ENCODE measurements at places on chromosomes 2 and 18.

- no peak overlapping the region for H3K27ac ChIP-seq
- H3K4me1 ChIP-seq = no peaks in the 10 kb centered on the region
- H3K27me3 ChIP-seq = peaks cover 5% of the 10 kb centered on the region
- no peak for DNase-seq
- no peak overlapping the region for H3K4me3 ChIP-seq
- H3K36me3 ChIP-seq = no peaks in the 10 kb centered on the region
Measured at GRCh38 chr2:150689590-150689989, 202.1 kb upstream of the RND3 start.

DNA sequence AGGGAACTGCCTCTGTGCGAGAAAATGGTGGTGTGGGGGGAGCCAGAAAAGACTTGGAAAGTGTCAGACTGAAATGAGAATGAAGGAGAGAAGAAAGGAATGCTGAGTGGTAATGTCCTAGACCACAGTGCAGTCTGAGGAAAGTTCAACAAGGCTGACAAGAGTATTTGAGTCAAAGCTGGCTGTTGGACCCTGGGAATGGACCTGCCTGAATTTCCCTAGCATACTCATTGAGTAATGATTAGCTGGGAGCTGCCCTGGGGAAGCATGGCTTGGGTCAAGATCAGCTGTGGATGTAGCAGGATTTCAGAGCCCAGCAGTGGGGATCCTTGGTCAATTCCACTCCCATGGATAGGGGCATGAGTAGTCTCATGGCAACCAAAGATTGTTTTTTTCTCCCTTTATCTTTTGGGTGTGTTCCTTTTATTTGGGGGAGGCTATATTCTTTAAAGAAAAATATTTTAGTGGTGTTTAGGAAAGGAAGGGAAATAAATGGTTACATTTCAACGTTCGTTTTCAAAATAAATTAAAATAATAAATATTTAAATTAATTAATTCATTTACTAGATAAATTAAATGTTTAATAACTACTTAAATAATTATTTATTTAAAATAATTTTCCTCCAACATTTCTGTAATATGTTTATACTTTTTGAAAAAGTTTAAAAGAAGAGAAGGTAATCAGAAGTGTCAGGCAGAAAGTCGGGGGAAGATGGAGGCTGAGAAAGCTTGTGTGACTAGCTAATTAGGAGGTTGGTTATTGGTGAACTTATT lies 15.9 kb upstream of the LHCGR start:
- peaks cover 10% of the 10 kb centered on the region for H3K27me3 ChIP-seq
- no peak for DNase-seq
- H3K4me1 ChIP-seq = no peaks in the 10 kb centered on the region
- no peak overlapping the region for H3K4me3 ChIP-seq
- no peak overlapping the region for H3K27ac ChIP-seq
- H3K36me3 ChIP-seq = no peaks in the 10 kb centered on the region

GRCh38 chr18:54607213-54608027 lies 16.4 kb downstream of the DYNAP start:
- H3K27me3 ChIP-seq = peaks cover 7% of the 10 kb centered on the region
- no peak overlapping the region for H3K27ac ChIP-seq
- no peaks in the 10 kb centered on the region for H3K4me1 ChIP-seq
- no peaks in the 10 kb centered on the region for H3K36me3 ChIP-seq
- H3K4me3 ChIP-seq = no peak overlapping the region
- no peak for DNase-seq

DNA sequence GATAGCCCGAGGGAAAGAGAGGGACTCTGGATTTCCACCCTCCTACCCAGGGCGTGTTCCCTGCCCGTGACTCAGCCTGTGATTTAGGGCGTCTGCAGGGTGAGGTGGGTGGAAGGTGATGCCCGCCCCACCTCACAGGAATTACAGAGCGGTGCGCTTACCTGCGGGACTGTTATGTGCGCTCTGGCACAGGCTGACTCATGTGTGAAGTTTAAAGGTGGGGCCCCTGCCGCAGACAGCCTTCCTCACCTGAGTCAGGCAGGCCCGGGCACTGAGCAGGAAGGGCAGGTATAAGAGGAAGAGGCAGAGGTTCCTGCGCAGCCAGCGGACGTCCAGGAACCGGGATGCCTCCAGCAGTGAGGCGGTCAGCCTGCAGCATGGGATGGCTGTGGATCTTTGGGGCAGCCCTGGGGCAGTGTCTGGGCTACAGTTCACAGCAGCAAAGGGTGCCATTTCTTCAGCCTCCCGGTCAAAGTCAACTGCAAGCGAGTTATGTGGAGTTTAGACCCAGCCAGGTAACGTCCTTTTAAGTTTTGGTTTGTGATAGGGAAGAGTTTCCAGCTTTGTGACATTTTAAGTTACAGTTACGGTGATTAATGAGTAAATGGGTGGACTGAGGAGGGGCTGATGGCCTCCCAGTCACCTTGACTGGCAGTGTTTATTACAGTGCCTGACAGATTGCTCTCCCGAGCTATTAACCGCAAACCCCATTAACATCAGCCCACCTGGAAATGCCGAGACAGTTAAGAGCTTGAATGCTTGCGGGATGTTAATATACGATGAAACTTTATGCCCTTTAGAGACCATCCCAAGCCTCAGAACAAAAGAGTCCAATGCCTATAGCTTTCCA lies 141.6 kb upstream of the TTC39C start:
- no peaks in the 10 kb centered on the region for H3K27me3 ChIP-seq
- no peaks in the 10 kb centered on the region for H3K36me3 ChIP-seq
- H3K4me3 ChIP-seq = peak overlapping the region; percentile 75
- H3K4me1 ChIP-seq = peaks cover 30% of the 10 kb centered on the region

DNA sequence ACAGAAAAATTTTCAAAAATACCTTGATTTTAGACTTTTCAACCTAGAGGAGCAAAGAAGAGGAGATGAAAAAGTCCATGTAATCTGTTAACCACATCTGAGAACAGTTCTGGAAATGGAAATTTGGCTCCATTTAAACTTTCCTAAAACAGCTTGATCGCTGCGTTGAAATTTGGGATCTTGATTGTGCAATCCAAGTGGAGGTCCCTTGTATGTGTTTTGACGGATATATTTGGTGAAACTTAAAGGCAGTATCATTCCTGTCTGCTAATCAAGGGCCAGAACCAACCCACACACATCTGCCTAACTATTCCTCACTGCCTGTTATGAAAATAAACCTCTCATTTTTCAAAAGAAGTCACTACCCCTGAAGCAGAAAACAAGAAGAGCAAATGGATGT lies 46.6 kb downstream of the SPATS2L start:
- H3K27ac ChIP-seq = no peak overlapping the region
- no peak for DNase-seq
- H3K36me3 ChIP-seq = no peaks in the 10 kb centered on the region
- no peak overlapping the region for H3K4me3 ChIP-seq
- peaks cover 7% of the 10 kb centered on the region for H3K27me3 ChIP-seq

- peak within 1 kb of the TSS; percentile 99 for H3K4me3 ChIP-seq
- H3K36me3 ChIP-seq = peaks cover 9% of the 10 kb centered on the region
- no peaks in the 10 kb centered on the region for H3K27me3 ChIP-seq
- DNase-seq = peak; percentile 94
Measured at GRCh38 chr2:219229305-219230058, at the start of the genes ANKZF1 and ATG9A. Gene ANKZF1, plus strand, starts transcription at chr2:219229806. Its CDS starts 452 bp downstream, at chr2:219230258. Gene ATG9A, minus strand, starts transcription at chr2:219229636. Its CDS starts 1,612 bp downstream, at chr2:219228024.

GRCh38 chr2:222810044-222810443 lies 50.8 kb upstream of the ACSL3 start:
- peaks cover 13% of the 10 kb centered on the region for H3K27me3 ChIP-seq
- DNase-seq = no peak
- H3K4me3 ChIP-seq = no peak overlapping the region

- no peak for DNase-seq
- H3K4me3 ChIP-seq = no peak overlapping the region
- H3K36me3 ChIP-seq = peaks cover under 1% of the 10 kb centered on the region
- no peak overlapping the region for H3K27ac ChIP-seq
Measured at GRCh38 chr2:200086911-200087310, 131.5 kb downstream of the MAIP1 start.

GRCh38 chr2:182593394-182593975 lies 122.6 kb upstream of the DNAJC10 start:
- no peak overlapping the region for H3K27ac ChIP-seq
- H3K27me3 ChIP-seq = peaks cover 26% of the 10 kb centered on the region
- peaks cover 3% of the 10 kb centered on the region for H3K36me3 ChIP-seq
- DNase-seq = no peak
- peaks cover 2% of the 10 kb centered on the region for H3K4me1 ChIP-seq

GRCh38 chr2:237675316-237675715 lies 47.9 kb downstream of the LRRFIP1 start:
- no peaks in the 10 kb centered on the region for H3K27me3 ChIP-seq
- H3K36me3 ChIP-seq = peaks cover 5% of the 10 kb centered on the region
- no peak for DNase-seq
- peaks cover 42% of the 10 kb centered on the region for H3K4me1 ChIP-seq
- H3K4me3 ChIP-seq = peak overlapping the region; percentile 97

GRCh38 chr2:36379710-36380448 lies 24.3 kb downstream of the CRIM1 start:
- no peak overlapping the region for H3K4me3 ChIP-seq
- H3K27ac ChIP-seq = no peak overlapping the region
- DNase-seq = no peak
- no peaks in the 10 kb centered on the region for H3K36me3 ChIP-seq
- no peaks in the 10 kb centered on the region for H3K4me1 ChIP-seq

GRCh38 chr2:109300582-109300981 lies 171.6 kb downstream of the SH3RF3 start:
- H3K4me1 ChIP-seq = peaks cover 3% of the 10 kb centered on the region
- H3K27me3 ChIP-seq = peaks cover 18% of the 10 kb centered on the region
- no peak overlapping the region for H3K27ac ChIP-seq
- no peak for DNase-seq

GRCh38 chr2:112152476-112153178 lies 14.4 kb downstream of the FBLN7 start:
- no peak overlapping the region for H3K4me3 ChIP-seq
- peaks cover 23% of the 10 kb centered on the region for H3K4me1 ChIP-seq
- DNase-seq = no peak
- H3K27ac ChIP-seq = peak overlapping the region; percentile 63
- peaks cover under 1% of the 10 kb centered on the region for H3K36me3 ChIP-seq
- peaks cover 6% of the 10 kb centered on the region for H3K27me3 ChIP-seq

DNA sequence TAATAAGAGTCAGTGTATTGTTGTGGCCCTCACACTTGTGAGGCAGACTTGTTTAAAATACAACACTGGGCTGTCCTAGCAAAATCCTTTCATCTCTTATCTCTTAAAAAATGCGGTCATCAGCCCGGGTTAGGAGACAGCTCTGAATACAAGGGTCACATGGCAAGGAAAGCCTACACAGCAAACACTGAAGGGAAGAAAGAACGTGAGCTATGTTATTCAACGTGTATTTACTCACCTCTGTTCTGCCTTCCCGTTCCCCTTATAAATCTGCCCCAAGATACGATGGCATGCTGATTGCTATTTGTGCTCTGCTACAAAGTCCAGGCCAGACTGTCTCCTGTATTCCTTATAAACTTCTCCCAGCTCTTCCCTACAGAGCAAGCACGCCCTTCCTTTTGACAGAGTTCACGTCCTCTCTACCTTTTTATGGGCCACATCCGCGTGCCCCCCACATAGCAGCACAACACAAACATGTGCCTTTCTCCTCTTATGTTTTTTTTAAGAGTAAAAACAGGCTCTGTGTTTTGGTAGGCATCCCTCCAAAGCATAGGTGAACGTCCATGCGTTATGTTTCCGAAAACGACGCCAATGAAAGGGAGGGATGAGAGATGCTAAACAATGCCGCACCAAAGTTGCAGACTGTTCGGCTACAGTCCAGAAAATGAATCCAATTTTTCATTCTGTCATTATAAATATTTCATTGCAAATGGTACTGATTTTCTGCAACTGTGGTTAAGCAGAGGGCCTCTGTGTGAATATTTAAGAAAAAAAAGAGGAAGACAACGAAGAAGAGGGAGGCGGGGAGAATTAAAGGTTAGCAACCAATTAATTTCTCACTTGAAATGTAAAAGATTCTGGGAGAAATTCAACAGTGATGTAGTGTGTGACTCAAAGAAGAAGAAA lies 274.7 kb downstream of the ZNF521 start:
- no peaks in the 10 kb centered on the region for H3K36me3 ChIP-seq
- no peaks in the 10 kb centered on the region for H3K4me1 ChIP-seq
- no peak overlapping the region for H3K27ac ChIP-seq
- no peak for DNase-seq
